NCI-H2227 treated with DMSO at 0.1 percent for 48 hours (cell line): ENCODE measurements at places on chromosomes 11 and 22.

DNA sequence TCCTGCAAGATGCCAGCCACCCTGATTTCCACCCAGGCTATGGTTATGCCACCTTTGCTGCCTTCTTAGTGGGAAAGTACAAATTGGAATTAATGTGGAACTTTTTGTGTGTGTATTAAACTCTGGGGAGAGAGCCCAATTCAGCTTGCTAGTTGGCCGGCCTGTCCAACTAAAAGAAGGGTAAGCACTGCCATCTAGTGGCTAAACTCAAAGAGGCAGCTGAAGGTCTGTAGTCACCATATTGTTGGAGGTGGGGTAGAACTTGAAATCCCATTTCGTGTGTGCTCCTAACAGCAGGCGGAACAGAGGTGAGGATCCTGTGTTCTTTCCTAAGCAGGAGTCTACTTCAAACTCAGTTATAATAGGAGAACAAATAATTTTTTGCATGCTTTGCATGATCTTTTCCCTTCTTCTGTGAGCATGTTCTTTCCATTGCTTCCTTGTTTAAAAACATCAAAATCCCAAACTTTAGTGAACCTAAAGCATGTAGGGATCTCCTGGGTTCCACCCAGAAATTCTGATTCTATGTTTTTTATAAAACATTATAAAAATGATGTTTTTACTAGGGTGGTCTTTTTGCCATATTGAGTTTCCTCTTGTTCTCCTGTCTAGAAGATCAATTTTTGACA lies 138.8 kb upstream of the SORL1-AS1 start:
- peak; percentile 72 for DNase-seq

DNA sequence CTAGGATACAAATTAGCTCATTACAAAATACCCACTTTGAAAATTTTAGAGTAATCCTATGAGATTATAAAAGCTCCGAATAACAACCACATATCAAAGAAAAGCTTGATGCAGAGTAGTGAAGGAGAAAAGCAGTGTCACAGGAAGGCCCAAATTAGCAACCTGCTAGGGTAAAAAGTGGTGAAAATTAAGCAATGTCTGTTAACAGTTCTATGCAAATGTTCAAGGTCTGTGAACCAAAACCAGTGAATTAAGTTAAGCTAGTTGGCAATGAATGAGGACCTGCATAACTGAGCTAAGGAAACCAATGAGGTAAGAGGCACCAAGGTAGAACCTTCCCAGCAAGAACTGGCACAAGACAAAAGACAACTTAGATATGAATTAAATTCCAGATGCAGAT lies 29.6 kb downstream of the PRDM10 start:
- DNase-seq = no peak

- DNase-seq = peak; percentile 39
Observed at GRCh38 chr11:117833401-117833891, 8.9 kb upstream of the FXYD2 start.

- no peak for DNase-seq
Observed at GRCh38 chr22:32164075-32164860, 5.2 kb upstream of the C22orf42 start.

- no peak for DNase-seq
Observed at GRCh38 chr22:19666673-19667593, 47.4 kb upstream of the SEPTIN5 start.

DNA sequence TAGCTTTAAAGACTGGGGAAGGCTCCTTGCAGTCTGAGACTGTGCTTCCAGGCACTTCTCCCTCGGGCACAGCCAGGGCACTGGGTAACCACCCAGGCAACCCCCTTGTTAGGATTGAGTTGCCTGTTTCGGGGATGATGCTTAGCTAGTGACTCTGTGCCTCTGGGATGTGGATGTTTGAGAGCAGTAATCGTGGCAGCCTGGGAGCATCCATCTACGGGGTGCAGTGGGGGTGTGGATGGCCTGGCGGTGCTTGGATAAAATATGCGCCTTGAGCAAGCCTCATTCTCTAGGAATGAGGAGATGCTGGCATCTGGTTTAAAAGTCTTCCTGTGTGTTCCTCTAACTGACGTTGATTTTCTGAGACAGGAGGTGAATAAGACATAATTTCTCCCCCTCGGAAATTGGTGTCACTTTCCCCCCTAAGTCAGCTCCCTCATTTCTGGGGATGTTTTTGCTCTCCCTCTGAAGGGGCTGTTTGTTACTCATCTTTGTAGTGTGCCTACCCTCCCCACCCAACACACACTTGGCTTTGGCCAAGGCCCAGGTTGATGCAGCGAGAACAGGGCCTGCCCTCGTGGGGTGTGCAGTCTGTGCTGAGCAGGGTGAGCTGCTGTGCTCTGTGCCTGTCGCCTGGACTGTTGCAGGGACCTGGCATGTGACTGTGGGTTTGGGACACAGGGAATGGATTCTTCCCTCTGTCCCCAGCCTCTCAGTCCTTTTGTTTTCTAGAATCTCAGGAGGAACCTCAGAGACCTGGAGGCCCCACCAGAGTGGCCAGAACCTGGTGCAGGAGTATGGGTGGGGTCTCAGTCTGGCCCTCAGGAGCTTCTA lies 2.0 kb downstream of the GNAZ start:
- DNase-seq = no peak

DNA sequence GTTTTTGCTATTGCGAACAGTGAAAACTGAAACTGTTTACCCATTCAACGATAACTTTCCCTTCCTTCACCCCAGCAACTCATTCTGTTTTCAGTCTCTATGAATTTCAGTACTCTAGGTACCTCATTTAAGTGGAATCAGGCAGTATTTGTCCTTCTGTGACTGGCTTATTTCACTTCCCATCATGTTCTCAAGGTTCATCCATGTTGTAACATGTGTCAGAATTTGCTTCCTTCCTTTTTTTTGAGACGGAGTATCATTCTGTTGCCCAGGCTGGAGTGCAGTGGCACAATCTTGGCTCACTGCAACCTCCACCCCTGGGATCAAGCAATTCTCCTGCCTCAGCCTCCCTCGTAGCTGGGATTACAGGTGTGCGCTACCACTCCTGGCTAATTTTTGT lies 23.7 kb downstream of the HTR3B start:
- no peak for DNase-seq

GRCh38 chr11:19258641-19259230 lies 18.0 kb upstream of the E2F8 start:
- DNase-seq = peak; percentile 62
